ENCODE measurements at places on chromosomes 3 and 15. TPM values are rescaled to one million over a fixed set of nuclear protein-coding genes. Genes with fewer than 3 reads are reported as not detected.

SPINT1 gene
- total RNA-seq = 485 TPM

MME gene
- 16.1 TPM for total RNA-seq

MUC4 gene
- not detected for total RNA-seq

OSBPL10 gene
- 28.4 TPM for total RNA-seq

CD86 gene
- 0.07 TPM for total RNA-seq

CLDN16 gene
- 1.0 TPM for total RNA-seq

VGLL3 gene
- total RNA-seq = 14.7 TPM

CLDN18 gene
- not detected for total RNA-seq

ALS2CL gene
- total RNA-seq = 81.4 TPM

GP9 gene
- total RNA-seq = not detected

LHFPL4 gene
- under 0.01 TPM for total RNA-seq

MRPL47 gene
- total RNA-seq = 54.3 TPM

PCOLCE2 gene
- total RNA-seq = 6.3 TPM

MAPKAPK3 gene
- 65.1 TPM for total RNA-seq

CACNA2D3 gene
- total RNA-seq = 1.0 TPM

RPSA gene
- 2,581 TPM for total RNA-seq

IQCF2 gene
- not detected for total RNA-seq

GNAT1 gene
- total RNA-seq = not detected

SLC22A14 gene
- total RNA-seq = 0.57 TPM

ZBBX gene
- 0.07 TPM for total RNA-seq

FES gene
- 0.34 TPM for total RNA-seq

HCLS1 gene
- total RNA-seq = 3.8 TPM

MB21D2 gene
- 6.5 TPM for total RNA-seq

ANKUB1 gene
- total RNA-seq = 4.1 TPM

SPRED1 gene
- total RNA-seq = 22.6 TPM

KBTBD8 gene
- total RNA-seq = 4.1 TPM

LRTM1 gene
- total RNA-seq = not detected

XCR1 gene
- total RNA-seq = not detected

PLCH1 gene
- total RNA-seq = 0.34 TPM

LOXL1 gene
- 8.2 TPM for total RNA-seq

VGLL4 gene
- total RNA-seq = 56.7 TPM

GOLGA8R gene
- total RNA-seq = 1.6 TPM

UPK1B gene
- total RNA-seq = 20.1 TPM
